Mammary epithelial cell (primary cell): ENCODE measurements at places on chromosomes 3 and 15. TPM values are rescaled to one million over a fixed set of nuclear protein-coding genes. Genes with fewer than 3 reads are reported as not detected.

The SLC38A3 gene
- total RNA-seq = 0.67 TPM

The ARL6 gene
- 9.2 TPM for total RNA-seq

The RHOV gene
- total RNA-seq = 0.83 TPM

GRCh38 chr3:73656241-73656890, 31.6 kb upstream of the PDZRN3 start:
- DNase-seq = peak; percentile 9

DNA sequence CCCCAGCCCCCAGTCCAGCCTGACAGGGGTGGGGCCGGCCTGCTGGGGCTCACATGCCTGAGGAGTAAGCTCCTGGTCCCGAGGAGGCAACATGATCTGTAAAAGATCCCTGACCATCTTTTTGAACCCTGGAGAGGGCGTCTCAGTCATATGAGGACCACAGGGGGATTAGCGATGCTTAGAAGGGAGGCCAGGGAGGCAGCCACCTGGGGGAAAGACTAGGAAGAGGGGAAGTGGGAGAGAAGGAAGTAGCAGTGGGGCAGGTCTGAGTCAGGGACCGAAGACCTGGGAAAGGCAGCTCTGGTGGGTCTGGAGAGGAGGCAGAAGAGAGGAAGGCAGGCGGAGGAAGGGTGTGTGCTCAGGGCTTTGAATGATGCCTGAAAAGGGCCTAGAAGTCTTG, 18.9 kb downstream of the PIF1 start:
- no peak for DNase-seq

DNA sequence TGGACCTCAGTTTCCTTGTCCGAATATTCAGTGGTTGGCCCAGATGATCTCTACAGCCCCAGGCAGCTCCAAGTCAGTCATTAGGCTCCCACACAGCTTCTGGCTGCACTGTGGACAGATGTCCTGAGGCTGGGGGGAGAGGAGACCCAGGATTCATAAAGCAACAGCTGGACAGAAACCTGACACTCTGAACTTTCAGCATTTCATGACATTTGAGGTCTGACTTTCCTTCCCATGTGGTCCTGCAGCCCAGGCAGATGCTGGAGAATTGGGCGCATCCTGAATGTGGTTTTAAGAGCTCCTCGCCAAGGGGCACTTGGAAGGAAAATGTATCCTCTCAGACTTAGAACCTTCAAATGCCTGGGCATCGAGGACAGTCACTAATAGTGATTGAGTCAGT, 307.6 kb upstream of the LRRFIP2 start:
- no peak for DNase-seq

The ANKUB1 gene
- 0.17 TPM for total RNA-seq

The OSBPL10 gene
- 68.7 TPM for total RNA-seq

GRCh38 chr3:197238842-197239241, 59.6 kb downstream of the DLG1 start:
- DNase-seq = no peak

The MELTF gene
- 5.7 and 5.8 TPM in 2 replicates for total RNA-seq

GRCh38 chr15:97706059-97706458, 254.4 kb upstream of the ARRDC4 start:
- DNase-seq = no peak

The PLSCR4 gene
- total RNA-seq = 0.94 TPM in 1 of 2 replicates, not detected in the other

- no peak for DNase-seq
Observed at GRCh38 chr15:29428925-29429573, 159.4 kb upstream of the NSMCE3 start.

GRCh38 chr15:31357148-31357547, 30.5 kb downstream of the KLF13 start:
- no peak for DNase-seq

The CNTN6 gene
- under 0.01 TPM for total RNA-seq

The GRAMD1C gene
- total RNA-seq = 1.8 and 2.1 TPM in 2 replicates
